ENCODE measurements at places on chromosomes 7 and 10.
A peak's percentile ranks its signal among the peaks of the same experiment; 100 is the strongest.

- DNase-seq: peak; percentile 39
Measured at GRCh38 chr10:5512881-5513612, 11.7 kb upstream of the CALML3 start.

DNA sequence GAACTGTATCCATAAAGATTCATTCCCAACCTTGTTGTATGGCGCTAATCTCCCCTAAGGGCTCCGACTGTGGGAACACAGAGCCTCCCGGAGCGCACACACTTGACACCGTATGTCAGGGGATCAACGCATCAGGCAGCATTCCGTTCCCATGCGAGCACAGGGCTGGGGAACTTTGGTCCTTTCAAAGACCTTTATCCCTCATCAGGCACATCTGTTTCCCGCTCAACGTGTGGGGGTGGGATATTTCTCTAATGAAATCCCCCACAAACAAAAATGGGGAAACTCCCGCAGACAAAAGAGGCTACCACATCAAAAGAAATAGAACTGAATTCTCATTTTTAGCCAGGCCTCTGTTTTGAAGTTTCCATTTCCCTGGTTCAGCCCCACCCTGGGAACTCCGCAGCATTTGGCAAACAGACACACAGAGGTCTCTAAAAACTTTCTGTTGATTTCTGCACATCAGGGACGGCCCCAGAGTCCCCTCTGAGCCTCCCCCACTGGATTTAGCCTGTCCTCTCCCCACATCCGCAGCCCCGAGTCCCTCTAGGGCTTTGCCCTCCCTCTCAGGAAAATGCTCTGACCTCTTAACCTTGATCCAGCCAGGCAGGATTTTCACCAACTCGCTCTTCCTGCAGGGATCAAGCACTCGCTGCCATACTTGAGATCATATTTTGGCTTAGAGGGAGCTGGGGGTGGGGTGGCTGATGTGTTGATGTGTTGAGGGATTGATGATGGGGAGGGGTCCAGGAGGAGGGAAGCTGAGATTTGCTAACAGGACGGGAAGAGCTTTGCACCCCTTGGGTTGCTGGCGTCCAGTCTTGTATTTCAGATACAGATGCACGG is 6.6 kb downstream of the CPA5 start:
- no peak for DNase-seq

DNA sequence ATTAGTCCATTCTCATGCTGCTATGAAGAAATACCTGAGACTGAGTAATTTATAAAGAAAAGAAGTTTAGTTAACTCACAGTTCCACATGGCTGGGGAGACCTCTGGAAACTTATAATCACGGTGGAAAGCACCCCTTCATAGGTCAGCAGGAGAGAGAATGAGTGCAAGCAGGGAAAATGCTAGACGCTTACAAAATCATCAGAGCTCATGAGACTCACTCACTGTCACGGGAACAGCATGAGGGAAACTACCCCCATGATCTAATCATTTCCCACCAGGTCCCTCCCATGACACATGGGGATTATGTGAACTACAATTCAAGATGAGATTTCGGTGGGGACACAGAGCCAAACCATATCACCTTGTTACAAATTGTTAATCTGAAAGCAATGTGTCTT is 15.8 kb downstream of the TAS2R39 start:
- DNase-seq: no peak

DNA sequence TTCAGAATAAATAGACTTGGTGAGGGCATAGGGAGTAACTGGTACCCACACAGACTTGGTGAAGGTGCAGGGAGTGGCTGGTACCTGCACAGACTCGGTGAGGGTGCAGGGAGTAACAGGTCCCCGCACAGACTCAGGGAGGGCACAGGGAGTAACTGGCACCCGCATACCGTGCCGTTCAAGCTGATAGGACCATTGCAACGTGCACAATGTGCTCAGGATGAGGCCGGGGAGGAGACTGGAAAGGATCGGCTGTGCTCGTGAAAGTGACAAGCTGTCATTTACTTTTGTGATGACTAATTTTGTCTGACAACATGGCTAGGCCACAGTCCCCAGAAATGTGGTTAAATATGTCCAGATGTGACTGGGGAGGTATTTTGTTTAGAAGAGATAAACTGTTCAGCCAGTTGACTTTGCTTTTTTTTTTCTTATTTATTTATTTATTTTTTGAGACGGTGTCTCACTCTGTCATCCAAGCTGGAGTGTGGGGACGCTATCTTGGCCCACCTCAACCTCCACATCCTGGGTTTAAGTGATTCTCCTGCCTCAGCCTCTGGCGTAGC is 76.2 kb upstream of the NMT2 start:
- DNase-seq: no peak

GRCh38 chr7:55024776-55025175 is 6.0 kb downstream of the EGFR start:
- no peak for DNase-seq

DNA sequence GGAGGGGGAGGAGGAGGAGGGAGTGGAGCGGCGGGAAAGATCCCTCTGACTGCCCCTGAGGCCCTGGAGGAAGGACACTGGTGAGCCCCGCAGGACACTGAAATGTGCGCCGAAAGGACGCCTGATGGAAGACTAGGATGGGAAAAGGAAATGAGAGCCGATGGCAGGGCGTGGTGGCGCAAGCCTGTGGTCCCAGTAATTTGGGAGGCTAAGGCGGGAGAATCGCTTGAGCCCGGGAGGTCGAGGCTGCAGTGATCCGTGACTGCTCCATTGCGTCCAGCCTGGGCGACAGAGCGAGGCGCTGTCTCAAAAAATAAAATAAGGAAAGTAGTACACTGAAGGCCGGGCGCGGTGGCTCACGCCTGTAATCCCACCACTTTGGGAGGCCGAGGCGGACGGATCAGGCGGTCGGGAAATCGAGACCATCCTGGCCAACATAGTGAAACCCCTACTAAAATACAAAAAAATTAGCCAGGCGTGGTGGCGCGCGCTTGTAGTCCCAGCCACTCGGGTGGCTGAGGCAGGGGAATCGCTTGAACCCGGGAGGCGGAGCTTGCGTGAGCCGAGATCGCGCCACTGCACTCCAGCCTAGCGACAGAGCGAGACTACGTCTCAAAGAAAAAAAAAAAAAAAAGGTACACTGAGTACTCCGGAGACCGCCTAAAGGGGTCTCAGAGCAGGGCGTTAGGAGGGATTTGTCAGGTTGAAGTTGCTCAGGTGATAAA is 561 bp upstream of the HNRNPF start:
- peak; percentile 61 for DNase-seq

GRCh38 chr7:55962014-55962413 is 2.4 kb upstream of the NIPSNAP2 start:
- no peak for DNase-seq

DNA sequence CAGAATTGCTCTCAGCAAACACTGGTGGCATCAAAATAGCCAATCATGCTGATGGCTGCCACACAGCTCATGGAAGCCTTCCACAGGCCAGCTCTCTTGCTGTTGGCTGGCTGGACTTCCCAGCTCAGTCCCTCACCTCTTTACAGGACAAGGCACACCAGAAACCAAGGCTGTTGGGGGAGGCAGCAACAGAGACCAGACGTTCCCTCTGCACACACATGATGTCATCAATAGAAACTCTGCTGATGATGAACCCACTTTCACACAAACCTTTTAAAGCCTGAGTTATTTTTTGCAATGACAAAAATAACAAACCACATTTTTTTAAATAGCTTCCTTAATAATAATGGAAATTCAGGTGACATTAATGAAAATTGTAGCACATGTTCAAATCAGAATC is 300.9 kb upstream of the C7orf33 start:
- no peak for DNase-seq

GRCh38 chr10:79220307-79220706 is 127.0 kb upstream of the PPIF start:
- DNase-seq: no peak

DNA sequence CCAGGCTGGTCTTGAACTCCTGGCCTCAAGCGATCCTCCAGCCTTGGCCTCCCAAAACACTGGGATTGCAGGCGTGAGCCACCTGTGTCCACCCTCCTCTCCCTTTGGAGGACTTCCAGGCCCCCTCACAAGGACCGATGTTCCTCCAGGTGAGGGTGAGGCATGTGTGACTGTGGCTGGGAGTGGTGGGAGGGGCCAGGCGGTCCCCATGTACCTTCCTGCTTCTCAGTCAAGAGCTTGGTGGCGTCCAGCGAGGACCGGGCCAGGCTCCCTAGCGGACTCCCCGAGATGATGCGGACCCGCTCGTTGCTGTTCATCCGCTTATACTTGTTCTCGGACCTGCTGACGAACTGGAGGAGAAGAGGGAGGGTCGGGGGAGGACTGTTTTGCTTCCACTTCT is 70.9 kb upstream of the GNA12 start:
- no peak for DNase-seq

DNA sequence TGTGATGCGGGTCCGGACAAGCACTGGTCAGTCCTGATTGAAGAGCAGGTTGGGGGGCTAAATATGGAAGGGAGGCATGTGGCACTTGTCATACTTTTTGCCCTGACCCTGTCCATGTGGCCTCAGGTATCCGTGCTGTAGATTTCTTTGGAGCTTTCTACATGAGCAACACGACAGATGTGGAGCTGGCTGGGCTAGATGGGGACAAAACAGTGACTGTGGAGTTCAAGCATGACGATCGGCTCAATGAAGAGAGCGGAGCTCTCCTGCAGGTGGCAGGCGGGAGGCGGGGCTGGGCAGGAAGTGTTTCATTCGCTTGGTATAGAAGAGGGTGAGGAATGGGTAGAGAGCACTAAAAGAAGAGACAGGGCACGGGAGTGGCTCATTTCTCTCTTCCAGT is 13.0 kb upstream of the CHCHD1 start:
- DNase-seq: no peak

DNA sequence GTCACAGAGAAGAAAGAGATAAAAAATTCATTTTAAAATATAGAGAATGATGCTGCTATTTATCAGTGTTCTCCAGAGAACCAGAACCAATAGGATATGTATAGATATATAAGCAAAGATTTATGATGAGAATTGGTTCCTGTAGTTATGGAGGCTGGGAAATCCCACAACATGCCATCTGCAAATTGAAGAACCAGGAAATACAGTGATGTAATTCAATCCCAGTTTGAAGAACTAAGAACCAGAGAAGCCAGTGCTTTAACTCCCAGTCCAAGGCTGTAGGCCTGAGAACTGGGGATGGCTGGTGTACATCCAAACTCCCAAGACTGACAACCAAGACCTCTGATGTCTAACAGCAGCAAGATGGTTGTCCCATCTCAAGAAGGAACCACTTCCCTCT is 192.9 kb upstream of the PLXDC2 start:
- no peak for DNase-seq

- DNase-seq: no peak
Measured at GRCh38 chr7:90917539-90917938, 321.4 kb downstream of the CDK14 start.

- DNase-seq: no peak
Measured at GRCh38 chr7:97179454-97180104, 62.1 kb downstream of the SDHAF3 start.

DNA sequence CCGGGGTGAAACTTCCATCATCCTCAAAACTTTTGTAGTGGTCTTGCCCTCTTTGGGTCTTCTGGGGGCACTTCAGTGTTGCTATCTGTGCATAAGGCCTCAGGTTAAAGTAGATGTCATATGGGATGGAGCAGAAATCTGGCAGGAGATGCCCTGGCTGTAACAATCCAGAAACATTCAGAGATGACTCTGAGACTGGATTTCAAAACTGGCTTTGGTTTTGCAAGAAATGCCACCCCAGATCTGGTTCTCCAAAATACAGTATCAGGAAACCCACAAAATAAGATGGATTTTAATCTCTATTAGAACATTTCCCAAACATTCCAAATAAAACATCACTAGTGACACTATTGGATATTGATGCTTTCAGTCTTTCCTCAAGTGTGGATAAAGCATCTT is 191.5 kb downstream of the REEP3 start:
- no peak for DNase-seq

DNA sequence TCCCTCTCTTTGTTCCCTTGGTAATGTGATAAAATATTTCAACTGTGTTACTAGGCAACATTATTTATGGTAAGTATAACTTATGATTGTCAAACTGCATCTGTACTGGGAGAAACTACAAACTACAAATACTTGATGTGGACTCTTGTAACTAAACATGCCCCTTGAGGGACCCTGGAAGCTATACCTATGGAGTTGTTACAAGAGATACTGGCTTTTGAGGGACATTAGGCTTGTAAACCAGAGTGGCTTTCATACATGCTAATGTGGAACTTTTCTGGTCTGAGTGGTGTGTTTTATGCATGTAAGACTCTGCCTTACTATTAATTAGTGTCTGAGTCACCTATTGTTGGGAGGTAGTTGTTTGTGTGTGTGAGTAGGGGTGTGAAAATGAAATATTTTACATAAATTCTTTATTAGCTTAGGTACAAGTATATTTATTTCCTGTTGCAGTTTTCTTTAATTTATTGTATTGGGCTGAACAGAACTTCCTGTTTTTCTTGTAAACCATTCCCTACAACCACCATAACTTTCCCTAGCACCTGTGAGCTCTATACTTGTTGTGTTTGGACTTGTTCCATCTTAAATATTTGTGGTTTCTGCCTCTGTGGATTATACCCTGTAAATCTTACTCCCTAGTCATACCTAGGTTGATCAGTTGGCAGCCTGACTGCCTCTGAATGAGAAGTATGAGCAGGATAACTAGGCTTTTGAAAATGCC is 49.8 kb downstream of the STK31 start:
- DNase-seq: no peak

DNA sequence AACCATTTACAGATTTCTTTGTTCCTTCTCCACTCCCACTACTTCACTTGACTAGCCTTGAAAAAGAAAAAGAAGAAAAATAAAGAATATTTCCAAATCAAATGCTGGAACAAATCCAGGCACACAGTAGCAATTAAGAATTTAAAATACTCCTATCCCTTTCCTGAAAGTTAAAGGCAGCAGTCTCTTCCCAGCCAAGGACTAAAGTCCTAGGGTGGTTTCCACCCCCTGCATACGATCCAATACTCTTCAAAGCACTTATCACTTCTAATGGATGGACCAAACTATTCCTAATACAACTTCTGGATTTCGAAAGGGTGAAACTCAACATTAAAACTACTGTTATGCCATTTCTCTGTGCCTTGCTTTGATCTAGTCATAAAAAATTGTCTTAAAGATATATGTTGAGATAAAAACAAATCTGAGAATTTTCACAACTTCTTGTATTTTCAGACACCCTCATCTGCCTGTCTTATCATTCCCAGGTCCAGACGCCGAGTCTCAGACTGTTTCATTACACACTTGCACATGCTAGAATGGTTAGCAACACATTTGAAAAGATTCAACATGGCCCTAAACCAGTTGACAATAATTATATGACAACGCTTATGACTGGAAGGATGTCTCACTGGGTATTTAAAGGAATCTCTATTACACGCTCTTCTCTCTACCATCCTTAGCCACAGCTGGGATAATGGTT is 13.4 kb downstream of the ELMO1 start:
- DNase-seq: no peak

DNA sequence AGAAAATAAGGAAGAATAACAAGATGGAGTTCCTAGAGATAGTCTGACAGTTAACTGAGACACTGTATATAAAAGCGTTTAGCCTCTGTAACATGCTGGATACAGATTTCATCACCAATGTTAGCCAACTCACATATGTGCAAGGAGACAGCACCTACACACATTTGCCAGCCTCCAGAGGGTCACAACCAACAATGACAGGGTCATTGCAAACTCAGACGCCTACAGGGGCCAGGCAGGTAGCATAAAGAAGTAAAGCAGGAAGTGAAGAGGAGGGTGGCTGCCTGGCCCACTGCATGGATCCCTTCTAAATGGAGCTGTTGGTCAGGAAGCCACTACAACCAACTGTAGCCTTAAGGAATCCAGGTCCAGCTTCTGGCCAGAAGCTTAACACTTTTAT is 50.4 kb downstream of the NRAP start:
- DNase-seq: no peak

Data from head of caudate nucleus (tissue), 42 donors.